ENCODE measurements at places on chromosomes 4 and X.

DNA sequence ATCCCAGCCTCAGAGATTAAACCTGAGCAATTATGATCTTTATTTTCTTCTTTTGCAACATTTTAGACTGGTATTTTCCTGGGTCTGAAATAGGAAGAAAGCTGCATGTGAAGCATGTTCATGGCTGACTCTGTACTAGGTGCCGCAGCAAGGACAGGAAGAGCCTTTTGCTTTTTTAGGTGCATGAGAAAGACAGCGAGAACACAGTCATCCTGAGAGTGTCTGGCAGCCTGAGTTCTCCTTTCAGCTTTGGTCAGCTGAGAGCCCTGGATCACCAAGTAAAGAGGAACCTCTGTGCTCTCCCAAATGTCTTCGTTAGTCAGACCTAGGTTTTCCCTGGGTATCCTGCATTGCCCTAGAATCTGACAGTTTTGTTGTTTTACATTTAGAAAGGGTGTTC is 29.8 kb downstream of the FAM149A start:
- no peak for DNase-seq

- DNase-seq: peak; percentile 21
Measured at GRCh38 chr4:16264798-16265197, 38.5 kb upstream of the TAPT1 start.

GRCh38 chr4:83793481-83793880 is 257.6 kb downstream of the GPAT3 start:
- no peak for DNase-seq

DNA sequence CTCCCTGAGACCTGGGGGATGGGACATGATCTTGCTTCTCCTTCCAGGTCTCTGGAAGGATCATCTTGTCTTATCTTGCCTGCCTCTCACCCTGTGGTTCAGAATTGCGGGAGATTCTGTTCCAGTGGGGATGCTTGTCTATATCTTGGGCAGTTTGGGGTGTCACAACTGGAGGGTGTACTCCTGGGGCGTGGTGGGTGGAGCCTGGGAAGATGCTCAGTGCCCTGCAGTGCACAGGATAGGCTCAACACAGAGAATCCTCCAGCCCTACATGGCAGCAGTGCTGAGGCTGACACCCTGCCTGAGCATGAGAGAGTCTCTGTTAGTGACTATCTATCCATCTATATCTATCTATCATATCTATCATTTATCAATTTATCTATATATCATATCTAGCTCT is 7.7 kb downstream of the P2RY8 start:
- no peak for DNase-seq

DNA sequence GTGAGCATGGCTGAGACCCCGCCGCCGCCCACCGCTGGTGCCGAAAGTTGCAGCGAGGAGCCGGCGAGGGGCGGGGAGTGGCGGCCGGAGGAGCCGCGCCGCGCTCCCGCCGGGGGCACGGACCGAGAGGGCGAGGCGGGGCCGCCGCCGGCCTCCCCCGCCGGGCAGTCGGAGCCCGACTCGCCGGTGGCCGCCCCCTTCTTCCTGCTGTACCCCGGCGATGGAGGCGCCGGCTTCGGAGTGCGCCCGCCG is 16.5 kb downstream of the UTP3 start:
- no peak for DNase-seq

DNA sequence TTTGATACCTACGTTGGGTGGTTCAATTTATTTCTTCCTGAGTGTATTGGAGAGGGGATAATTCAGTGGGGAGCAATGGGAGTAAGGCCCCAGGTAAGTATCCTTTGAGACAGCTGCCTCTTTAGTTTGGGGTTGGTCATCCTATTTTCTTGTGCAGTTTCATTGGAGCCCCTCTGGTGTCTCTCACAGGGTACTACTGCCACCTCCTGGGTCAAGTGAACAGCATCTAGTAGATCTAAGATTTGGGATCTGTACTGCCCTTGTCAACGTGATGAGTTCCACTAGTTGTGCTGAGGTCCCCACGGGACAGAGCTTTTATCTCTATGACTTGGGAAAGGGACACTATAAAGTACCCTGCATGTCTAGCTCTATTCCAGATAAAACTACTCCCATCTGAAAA is 80.6 kb downstream of the PBDC1 start:
- DNase-seq: peak; percentile 16

Data from NCI-H1092 treated with DMSO at 0.1 percent for 48 hours (cell line).